ENCODE measurements at places on chromosomes 2 and 18.

- DNase-seq: no peak
These were observed 73.8 kb downstream of the TRABD2A start for GRCh38 chr2:84807063-84807485.

- no peak for DNase-seq
These were observed 7.8 kb downstream of the FRZB start for GRCh38 chr2:182858671-182859070.

DNA sequence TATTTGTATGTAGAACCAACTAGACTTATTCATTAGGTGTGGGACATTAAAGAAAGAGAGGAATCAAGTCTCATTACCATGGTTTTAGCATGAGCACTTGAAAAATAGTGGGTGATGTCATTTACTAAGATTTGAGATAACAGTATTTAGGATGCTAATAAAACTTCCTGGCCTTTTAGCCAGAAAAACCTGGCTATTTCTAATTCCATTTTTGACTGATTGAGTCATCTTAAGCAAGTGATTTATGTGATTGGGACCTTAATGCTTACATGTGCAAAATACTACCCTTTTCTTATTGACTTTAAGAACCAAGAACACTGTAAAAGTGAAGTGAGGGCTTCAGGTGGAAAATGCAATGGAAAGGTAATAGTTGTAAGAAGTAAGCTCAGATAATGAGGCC, 196.8 kb upstream of the SESTD1 start:
- no peak for DNase-seq

- no peak for DNase-seq
These were observed 41.8 kb downstream of the TIMM21 start for GRCh38 chr18:74190086-74190485.

Data from CD4-positive, alpha-beta memory T cell (primary cell).